ENCODE measurements at places on chromosomes 1 and 21.

DNA sequence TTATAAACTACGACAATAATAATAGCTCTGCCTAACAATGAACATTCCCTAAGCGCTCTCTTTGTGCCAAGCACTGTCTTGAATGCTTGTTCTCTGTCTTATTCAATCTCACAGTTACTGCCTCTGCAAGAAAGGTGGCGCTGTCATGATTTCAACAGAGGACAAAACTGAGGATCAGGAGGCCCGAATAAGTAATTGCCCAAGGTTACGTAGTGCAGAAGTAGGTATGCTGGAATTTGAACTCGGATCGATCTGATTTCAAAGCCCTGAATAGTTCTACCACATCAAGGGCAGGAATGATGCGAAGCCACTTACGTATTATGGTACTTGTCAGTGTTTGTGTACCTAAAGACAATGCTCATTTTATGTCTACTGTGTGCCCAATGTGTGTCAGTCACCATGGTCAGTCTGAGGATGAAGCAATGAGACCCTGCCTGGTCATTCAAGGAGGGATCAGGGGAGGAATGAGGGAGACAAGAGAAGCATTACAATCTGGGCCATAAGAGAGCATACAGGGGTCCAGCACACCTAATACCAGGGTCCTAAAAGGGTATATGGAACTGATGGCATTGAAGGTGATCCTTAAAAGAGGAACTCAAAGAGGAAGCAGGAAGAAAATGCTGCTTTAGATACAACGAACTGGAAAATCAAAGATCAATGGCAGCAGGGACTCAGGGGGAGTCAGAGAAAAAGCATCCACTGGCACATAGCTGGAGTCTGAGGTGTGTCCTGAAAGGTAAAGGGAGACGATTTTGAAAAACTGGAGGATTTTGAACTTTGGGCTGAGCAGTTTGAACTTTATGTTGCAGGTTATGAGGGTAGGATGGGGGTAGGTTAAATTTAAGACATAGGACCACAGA lies 389.2 kb downstream of the PLPP3 start:
- no peak for DNase-seq

- DNase-seq = no peak
Measured at GRCh38 chr1:65992165-65992821, 199.6 kb downstream of the PDE4B start.

- no peak for DNase-seq
Measured at GRCh38 chr1:155105604-155106011, 22.1 kb upstream of the EFNA1 start.

DNA sequence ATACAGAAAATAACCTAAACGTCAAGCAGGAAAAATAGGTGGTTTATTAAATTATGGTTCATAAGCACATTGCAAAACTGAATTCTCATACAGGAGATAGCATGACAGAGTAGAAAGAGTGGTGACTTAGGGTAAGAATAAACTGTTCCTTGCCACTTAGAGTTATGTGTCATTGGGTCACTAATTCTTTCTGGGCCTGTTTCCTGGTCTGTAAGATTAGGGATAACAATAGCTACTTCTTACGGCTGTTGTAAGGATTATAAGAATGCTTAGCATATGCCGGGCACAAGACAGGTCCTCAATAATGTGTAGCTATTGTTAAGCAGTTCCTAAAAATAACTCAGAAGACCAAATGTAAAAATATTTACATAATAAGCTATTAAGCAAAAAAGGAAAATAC lies 24.2 kb downstream of the SNRNP40 start:
- DNase-seq = no peak

- no peak for DNase-seq
Measured at GRCh38 chr1:58283388-58284224, 262.9 kb downstream of the OMA1 start.

- DNase-seq = no peak
Measured at GRCh38 chr1:88509379-88509778, 174.7 kb upstream of the PKN2 start.

DNA sequence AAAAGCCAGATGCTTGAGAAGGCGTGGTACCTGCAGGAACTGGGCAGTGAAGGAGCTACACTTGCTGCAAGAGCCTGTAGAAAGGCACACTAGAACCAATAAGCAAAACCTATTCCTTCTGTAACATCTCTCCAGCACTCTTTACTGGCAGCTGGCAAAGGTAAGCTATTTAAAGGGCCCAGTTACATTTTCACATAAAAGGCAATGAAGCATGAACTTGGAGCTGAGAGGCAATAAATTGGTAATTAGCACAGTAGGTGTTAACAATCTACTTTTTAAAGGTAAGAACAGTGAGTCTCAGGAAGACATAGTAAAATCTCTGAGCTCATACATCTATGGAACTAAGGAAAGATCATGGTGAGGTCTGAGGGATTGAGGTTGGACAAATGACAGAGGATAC lies 167.1 kb upstream of the OLFM3 start:
- no peak for DNase-seq

DNA sequence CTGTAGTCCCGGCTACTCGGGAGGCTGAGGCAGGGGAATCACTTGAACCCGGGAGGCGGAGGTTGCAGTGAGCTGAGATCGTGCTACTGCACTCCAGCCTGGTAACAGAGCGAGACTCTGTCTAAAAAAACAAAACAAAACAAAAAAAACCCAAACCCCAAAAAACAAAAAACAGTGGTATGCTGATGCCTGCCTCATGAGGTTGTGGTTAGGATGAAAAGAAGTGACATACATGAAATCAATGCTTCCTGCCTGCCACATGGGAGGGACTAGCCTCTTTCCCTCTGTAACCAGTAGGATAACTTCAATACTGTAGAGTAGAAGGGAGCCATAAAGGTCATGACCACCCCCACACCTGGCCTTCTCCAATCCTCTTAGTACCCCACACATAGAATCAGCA lies 55.2 kb downstream of the TENT5C start:
- DNase-seq = no peak

- no peak for DNase-seq
Measured at GRCh38 chr1:206693029-206693428, 8.3 kb downstream of the MAPKAPK2 start.

GRCh38 chr1:224874775-224875174 lies 54.7 kb upstream of the DNAH14 start:
- no peak for DNase-seq

GRCh38 chr1:17919525-17920439 lies 164.6 kb downstream of the ACTL8 start:
- no peak for DNase-seq

DNA sequence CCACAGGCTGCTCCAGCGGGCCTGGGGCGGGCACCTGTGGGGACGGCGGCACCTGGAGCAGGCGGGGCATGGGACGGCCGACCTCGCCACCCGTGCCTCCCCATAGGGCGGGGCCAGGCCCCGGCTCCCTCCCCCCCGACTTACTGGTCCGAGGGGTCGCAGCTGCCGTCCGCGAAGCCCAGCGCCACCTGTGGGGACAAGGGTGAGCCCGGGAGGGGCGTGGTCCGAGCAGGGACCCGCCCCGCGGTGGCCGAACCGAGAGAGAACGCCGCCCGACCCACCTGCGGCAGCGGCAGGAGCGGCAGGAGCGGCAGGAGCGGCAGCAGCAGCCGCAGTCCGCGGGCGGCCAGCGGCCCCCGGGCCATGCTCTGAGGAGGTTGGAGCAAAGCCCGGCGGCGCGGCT lies at the start of gene TMEM52:
TMEM52 (minus strand) TSS at position 379 of the 403 bp plus-strand sequence; CDS start at position 365, 14 bp downstream.
- DNase-seq = no peak

DNA sequence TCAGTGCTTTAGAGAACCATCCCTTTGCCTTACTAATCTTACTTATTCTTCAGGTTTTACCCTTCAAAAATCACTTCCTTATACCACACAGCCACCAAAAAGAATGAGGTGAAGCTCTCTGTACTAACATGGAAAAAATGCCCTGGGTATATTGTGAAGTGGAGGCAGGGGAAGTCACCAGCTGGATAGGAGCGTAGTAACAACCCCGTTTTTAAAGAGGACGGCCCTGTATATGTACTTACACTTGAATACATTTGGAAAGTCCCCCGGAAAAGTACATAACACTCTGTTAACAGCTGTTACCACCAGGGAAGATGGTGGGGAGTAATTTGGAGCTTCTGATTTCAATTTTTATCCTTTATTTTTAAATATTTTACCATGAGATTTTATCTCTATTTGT lies 28.2 kb upstream of the KHDRBS1 start:
- DNase-seq = no peak

GRCh38 chr1:21778405-21778727 lies 4.6 kb downstream of the USP48 start:
- no peak for DNase-seq

GRCh38 chr1:61186753-61187152 lies 104.4 kb downstream of the NFIA start:
- DNase-seq = no peak

GRCh38 chr21:34911360-34911759 lies 137.7 kb downstream of the RUNX1 start:
- no peak for DNase-seq

- DNase-seq = no peak
Measured at GRCh38 chr1:80059940-80060339, 1053.4 kb upstream of the ADGRL4 start.

GRCh38 chr1:1563688-1564087 lies 11.0 kb downstream of the SSU72 start:
- no peak for DNase-seq

GRCh38 chr1:69082312-69082711 lies 485.4 kb upstream of the LRRC7 start:
- DNase-seq = no peak

DNA sequence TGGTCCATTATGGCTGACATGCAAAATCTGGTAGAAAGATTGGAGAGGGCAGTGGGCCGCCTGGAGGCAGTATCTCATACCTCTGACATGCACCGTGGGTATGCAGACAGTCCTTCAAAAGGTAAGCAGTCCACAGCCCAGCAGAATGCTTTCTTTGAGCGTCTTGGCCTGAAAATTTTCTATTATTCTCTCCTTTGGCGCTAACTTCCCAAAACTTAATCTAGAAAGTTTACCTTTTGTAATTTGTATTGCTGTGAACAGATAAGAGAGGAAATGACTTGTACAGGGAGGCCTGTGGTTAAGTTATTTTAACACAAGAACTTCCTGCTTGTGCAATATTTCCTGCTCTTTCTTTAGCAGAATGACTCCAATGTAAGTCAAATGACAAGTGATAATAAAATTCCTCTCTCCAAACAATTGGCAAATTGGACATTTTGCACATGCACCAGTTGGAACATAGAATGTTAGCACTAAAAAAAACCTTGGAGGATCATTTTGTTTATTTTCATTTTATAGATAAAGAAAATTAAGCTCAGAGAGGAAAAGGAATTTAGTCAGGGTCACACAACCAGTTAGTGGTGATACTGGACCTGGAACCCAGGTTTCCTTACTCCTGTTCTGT lies 18.9 kb downstream of the CAP1 start:
- no peak for DNase-seq

GRCh38 chr1:91596474-91596873 lies 95.8 kb downstream of the CDC7 start:
- DNase-seq = no peak

DNA sequence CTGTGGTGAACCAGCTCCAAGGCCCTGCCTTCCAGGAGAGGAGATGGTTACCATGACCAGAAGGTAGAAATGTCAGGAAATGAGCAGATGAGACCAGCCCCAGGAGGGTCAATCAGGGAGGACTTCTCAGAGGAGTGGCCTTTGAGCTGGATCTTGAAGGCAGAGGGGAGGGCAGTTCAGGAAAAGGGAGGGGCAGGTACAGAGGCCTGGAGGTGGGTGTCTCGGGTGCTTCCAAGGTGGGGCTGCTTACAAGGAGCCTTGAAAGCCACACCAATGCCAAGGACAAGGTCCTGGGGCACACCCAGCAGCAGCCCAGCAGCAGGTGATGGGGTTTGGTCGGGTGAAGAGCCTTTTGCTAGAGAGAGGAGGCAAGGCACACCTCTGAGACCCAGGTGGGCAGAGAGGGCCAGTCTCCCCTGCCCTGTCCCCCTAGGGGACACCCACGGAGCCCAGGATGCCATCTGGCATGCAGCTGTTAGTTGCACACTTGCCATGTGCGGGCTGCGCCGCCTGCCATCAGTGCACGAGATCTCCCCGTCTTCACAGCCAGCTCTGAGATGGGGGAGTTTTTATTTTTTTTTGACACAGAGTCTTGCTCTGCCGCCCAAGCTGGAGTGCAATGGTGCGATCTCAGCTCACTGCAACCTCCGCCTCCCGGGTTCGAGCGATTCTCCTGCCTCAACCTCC lies 18.5 kb downstream of the SLC66A1 start:
- no peak for DNase-seq

DNA sequence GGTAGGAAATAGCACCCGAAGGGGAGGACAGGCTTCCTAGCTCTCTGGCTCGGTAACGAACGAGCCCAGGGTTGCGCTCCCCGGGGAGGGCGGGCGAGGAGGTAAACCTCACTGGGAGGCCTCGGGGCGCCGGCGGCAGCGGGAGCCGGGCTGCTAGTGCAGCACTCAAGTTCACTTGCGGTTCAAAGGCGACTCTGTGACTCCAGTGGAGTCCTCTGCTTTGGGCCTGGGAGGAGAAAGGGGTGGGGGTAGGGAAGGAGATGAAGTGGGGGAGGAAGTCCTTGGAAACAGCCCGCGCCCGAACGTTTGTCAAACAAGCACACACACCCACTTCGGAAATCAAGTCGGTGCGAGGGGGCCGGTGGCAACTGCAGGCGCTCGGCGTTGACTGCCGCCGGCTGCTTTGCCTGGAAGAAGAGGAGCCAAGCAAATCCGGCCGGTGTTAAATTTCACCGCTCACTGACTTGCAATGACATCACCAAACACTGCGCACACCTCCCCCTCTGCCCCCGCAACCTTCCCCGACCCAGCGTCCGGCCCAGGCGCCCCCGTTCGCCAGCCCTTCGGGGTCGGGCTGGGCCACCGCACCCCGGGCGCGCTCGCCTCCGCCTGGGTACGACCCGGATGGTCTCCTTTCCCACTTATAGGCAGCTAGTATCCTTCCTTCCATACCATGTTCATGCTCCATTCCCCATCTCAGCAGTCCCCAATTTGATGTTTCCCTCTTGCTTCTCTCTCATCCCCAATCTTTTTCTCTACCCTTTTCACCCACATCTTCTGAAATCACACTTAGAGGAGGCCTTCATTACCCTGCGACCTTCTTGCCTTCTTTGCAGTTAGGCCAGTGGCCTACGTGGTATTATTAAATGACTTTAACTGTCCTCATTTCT lies at the start of gene COL24A1:
COL24A1 (minus strand) TSS at position 207 of the 890 bp plus-strand sequence. CDS start 376 bp downstream, outside the sequence.
- DNase-seq = no peak

DNA sequence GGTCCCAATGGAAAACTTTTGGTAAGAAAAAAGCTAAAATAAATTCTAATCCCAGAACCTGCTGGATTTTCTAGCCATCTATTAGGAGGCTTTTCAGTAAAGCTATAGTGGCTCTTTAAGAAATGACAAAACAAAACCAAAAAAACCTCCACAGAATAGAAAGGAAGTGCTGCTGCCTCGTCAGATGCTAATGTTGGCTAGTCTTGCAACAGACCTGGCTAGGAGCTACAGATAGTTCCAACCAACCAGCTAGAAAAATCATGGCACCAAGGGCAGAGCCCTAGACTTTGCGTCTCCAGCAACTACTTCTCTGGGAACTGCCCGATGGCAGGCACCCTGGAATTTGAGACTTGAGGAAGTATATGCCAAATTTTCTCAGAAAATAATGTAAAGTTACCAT lies 7.6 kb downstream of the CD101 start:
- DNase-seq = no peak

DNA sequence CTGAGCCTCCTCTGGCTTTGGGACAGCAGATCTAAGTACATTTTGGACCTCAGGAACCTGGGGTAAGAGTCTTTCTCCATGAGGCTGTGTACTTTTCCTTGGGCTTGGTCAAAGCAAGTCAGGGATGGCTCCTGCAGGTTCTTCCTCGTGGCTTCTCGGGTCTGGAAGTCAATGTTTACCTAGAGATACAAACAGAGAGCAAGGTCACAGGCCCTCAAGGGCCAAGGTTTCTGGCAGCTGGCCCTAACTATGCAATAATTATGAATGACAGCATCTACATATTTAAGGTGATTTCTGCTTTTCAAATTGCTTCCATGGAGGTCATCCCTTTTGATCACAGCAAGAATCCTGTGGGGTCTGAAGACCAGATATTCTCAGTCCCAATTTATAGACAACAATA lies 37.6 kb downstream of the RGS8 start:
- DNase-seq = no peak
